NCI-H187 (cell line): ENCODE measurements at places on chromosomes 11 and 22.

DNA sequence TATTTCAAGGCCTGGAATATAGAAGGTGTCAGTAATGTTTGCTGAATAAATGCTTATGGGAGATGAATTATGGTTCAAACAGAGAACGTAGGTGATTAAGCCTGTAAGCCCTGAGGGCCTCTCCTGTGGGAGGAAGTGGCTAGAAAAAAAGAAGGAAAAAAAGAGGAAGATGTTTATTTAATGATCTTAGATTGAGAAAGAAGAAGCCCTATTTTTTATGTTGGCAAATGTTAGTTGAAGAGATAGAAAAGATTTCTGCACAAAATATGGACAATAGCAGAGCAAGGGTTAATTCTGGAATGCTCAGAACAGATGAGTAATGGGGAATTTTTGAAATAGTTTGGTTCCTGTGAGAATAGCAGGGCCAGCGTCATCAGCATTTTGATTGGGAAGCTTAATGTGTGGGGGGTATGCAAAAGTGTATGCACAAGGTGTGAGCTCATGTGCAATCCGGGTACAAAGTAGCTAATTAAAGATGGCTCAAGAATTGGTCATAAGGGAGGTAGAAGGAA, 95.7 kb downstream of the TEAD1 start:
- DNase-seq = no peak

GRCh38 chr11:116229236-116229970, 543.4 kb downstream of the BUD13 start:
- no peak for DNase-seq

- no peak for DNase-seq
Observed at GRCh38 chr11:126815111-126815510, 185.5 kb downstream of the KIRREL3 start.

DNA sequence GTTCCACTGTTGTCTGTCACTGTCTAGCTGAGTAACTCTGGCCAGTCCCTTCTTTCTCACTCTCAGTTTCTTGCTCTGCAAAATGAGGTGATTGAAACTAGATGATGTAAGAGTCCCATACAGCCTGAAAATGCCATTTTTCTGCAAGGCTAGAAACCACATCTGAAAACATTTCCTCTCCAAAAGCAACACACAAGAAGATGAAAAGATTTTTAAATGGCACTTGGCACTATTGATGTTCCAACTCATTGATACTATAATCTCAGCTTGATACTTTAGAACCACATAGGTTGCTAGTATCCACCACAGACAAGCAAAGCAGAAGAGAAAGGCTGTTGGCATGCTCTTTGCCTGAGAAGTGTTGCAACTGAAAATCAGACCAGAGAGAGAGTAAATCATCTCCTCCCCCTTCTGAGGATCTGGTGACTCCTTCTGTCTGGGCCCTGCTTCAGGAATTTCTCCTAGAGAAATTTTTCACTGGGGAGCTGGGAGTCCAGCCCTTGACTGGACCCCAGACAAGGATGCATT, 1217.9 kb downstream of the LRRC4C start:
- no peak for DNase-seq

DNA sequence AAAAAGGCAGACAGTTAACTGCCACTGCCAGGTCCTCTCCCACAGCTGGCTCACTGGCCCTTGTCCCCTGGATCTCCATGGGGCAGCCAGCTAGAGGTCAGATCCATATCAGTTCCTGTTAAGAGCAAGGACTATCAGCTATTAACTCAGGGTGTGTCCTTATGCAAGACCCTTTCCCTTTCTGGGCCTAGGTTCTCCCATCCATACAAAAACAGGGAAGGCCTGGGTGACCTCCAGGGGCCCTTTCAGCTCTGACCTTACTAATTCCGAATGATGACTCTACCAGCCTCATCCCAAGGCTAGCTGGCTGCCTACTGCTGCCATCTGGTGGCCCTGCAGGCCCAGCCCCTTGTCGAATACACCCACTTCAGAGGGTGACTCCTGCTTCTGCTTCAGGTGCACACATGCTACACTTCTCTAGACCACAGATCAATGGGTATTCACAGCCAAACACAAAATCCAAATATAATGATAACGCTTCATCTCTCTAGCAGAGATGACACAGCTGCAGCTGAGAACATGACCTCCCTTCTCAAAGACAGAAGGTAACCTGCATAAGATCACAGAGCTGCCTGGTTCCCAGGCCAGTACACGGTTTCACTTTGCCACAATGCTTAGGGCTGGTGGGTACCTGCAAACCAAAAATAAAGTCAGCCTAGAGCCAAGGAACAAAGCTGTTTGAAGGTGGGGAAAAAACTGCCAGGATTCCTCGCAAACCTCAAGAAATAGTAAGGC, 34.1 kb downstream of the SERGEF start:
- no peak for DNase-seq
